ENCODE measurements at places on chromosomes 6 and 20.

DNA sequence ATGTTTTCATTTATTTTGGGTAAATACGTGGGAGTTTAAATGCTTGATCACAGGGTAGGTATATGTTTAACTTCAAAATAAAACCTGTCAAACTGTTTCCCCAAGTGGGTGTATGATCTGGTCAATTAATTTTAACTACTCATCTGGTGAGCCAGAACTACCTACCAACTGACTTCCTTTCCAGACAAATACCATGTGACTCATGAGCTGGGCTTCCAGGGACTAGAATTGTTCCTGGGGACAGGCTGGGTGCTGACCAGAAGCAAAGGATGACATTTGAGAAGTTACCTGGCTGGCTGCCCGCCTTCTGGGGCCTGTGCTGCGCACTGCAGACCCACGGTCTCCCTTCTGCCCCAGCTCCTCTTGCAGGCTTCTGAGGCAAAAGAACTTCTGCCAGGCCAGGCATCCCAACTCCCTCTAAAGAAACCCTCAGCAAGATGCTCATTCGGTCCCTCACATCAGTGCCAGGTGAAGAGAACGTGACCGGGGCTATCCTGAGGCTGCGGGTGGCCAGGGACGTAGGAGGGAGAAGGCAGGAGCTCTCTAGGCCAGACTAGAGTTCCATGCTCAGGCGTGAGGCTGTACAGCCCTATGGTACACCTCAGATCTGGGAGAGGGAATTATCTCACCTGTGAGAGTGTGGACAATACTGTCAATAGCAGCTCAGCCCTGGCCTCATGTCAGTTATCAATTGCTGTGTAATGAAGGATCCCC, 103.6 kb downstream of the JPH2 start:
- DNase-seq: peak; percentile 91

DNA sequence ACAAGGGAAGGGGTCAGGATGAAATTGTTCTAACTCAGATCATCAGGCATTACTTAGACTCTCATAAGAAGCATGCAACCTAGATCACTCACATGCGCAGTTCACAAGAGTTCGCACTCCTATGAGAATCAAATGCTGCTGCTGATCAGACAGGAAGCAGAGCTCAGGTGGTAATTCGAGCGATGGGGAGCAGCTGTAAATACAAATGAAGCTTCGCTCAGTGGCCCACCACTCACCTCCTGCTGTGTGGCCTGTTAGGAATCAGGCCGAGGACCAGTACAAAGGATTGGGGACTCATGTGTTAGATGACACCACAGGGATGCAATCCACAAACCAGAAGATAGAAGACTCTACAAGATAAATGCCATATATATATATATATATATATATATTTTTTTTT, 31.5 kb upstream of the TOP1 start:
- DNase-seq: peak; percentile 34

DNA sequence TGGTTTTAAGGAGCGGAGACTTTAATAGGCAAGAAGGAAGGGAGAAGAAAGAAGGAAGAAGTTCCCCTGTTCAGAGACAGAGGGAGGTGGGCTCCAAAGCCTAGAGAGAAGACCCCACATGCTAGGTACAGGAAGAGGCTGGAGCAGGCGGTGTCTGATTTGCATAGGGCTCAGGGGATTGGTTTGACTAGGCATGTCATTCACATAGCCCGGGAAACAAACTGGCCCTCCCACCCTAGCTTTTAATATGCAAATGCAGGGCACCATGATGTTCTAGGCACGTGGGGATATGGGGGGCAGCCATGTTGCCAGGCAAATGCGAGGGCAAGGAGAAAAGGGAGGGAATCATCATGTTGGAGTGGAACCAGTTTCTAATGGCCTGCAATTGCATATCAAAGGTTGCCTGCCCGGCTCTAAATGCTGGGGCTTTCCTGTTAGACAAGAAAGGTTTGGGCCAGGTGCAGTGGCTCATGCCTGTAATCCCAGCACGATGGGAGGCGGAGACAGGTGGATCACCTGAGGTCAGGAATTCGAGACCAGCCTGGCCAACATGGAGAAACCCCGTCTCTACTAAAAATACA, 34.3 kb upstream of the AGPAT4 start:
- no peak for DNase-seq

GRCh38 chr6:3801960-3802359, 47.2 kb upstream of the FAM50B start:
- no peak for DNase-seq

DNA sequence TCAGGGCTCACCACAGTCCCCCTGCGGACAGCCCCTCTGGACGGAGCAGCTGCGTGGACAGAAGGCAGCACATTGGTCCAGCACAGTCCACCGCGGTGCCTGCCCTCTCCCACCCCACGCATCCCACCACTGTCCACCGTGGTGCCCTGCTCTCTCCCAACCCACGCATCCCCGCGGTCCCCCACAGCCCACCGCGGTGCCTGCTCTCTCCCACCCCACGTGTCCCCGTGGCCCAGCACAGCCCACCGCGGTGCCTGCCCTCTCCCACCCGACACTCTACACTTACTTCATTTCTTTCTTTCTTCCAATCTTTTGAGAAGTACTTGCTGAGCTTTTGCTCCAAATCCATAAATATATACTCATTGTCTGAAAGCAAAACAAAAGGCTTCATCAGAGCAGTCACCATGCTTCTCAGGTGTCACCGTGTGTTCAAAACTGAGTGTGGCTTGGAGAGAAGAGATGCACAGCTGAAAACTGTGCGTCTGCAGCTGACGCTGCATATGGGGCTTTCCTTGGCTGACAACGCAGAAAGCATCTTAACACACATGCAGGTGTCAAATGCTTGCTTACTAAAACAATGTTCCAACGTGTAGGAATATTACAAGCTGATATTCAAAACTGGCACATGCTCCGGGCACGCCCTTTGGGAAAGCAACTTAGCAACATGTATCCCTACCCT, 11.8 kb downstream of the FRMD1 start:
- no peak for DNase-seq

DNA sequence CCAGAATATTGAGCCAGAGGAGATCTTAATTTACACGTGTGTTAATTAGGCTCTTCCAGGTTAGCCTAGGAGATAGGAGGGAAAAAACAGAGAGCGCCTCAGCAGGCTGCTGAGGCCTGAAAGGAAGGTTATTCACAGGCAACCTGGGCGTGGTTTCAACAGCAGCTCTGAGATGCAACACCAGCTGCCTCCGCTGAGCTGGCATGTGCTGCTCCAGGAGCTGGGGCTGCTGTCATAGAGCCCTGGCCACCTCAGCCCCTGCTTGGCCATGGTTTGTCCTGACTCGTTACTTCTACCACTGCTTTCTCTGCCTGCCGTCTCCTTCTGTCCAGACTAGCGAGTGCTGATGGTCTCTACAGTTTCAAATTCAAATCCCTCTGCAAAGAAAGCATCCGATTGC, 32.4 kb upstream of the RPP40 start:
- DNase-seq: no peak

DNA sequence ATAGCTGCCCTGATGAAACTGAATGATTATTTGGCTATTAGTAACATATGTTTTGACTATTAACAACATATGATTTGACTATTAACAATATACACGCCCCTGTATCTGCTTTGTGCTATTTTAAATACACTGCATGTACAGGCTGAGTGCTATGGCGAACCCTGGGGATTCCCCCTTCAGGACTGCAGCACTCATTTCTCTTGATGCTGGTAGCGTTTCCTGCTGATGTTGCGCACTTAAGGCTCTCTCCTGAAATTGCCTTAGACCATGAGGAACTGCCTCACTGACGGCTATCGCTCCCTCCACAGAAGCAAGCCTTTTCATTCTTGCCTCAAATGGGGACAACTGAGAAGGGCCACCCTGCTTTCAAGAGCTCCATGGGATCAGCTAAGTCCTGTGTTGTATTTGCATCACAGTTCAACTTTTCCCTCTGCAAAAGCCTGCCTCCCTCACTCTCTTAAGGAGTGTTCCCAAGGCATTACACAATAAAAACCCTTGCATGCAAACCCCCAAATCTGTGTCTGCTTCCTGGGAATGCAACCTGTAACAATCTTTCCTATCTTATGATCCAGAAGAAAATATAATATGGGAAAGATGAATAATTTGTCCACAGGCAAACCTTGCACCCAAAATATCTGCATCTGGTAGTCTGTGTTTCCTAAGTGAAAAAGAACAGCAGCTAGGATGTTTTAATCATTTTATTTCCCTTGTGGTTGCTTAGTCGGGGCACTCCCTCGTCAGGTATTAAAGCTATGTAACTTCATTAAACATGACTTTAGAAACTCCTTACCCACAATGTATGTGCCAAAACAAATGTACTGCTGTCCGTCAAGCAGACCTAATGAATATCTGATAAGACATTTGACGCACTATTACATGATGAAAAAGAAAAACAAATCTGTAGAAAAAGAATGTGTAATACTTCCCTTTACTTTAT, 456.4 kb downstream of the COL12A1 start:
- DNase-seq: no peak

DNA sequence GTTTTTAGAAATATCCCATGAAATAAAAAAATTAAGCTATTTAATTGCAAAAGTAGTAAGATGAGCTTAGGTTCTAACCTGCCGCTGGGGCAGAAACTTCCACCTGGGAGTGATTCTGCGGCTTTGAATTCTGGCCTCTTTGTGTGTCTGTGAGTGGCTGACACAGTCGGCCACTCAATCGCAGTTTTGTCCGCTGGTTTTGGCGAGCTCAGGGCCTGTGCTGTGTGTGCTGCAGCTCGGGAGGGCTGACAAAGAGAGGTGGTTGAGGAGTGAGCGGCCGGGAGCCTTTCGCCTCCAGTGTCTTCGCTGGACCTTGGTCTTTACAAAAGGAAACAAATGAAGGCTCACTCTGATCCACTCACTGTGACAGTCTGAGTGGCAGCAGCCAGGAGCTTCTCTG, 128.4 kb downstream of the TIAM2 start:
- no peak for DNase-seq

- DNase-seq: no peak
Observed at GRCh38 chr6:111838749-111839484, 34.3 kb downstream of the FYN start.

Measured in vagina (tissue), 2 donors.